ENCODE measurements at places on chromosomes 1 and 21. TPM values are rescaled to one million over a fixed set of nuclear protein-coding genes. Genes with fewer than 3 reads are reported as not detected.

DNA sequence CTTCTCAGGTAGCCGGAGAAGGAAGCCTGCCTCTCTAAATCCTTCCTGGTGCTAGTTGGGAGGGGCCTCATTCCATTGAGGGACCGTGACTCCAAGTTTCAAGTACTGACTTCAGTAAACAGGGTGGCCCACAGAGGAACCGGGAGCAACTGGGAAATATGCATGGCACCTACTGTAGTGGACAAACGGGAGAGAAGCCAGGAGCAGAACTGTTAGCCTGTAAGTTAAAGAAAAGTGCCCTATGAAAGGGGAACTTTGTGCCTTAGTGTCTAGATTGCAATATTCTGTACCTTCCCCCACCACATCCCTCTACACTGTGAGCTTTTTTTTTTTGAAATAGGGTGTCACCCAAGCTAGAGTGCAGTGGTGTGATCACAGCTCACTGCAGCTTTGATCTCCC is 33.2 kb upstream of the KANK4 start:
- DNase-seq: no peak

DNA sequence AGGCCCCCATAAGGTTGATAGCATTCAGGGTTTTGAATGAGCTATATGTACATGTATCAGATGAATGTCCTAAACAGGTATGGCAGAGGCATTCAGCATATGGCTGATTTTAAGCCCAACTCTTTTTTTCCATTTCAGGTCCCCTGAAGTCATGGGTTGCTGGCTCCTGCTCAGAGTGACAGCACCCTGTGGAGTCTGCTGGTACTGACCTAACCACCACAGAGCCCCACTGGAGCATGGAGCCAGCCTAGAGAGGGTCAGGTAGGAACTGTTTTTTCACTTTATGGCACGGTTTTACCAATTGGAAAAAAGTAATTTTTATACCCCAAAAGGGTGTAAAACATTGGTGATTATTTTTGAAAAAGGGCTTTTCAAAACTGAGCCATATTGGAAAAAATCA is 82.5 kb upstream of the MPC2 start:
- DNase-seq: no peak

DNA sequence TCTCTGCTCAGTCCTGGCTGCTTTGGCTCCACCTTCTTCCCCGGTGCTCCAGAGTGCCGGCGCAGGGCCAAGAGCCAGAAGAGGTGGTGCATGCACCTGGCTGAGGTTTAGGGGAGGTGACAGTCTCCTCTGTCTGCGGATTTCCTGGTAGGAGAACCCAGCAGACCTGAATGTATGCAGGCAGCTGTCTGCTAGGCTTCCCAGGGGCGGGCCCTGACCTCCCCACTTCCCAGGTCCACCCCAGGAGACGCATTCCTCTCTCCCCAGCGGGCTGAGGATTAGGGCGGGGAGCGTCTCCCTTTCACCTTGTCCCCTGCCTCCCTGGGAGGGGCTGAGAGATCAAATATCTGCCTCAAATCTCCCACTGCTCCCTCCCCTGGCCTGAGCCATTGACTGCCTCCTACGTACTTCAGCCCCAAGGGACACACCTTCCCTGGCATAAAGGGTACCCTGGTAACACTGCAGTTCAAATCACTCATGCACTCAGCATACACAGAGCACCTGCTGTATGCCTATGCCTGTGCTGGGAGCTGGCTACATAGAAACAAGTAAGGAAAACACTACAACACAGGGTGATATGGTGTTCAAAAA is 27.5 kb downstream of the DMBX1 start:
- DNase-seq: no peak

SERPINC1 gene
- total RNA-seq: not detected

DNA sequence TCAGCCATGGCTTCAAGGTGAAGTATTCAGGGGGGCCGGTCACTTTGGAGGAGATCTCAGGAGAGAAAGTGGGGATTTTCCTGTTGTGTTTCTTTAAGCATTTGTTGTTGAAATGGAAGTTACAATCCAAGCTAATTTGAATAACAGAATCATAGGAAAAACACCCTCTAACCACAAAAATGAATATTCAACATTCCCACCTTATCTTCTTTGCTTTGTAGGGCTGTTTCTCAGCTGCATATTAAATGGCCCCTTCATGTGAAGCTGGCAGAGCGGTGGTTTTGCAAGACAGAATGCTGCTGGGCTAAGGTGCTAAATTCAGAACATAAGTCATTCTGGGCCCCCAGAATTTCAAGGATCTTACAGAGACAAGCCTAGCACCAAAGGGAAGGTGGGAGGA is 279.0 kb downstream of the RRAGC start:
- DNase-seq: no peak

CSF1 gene
- total RNA-seq: 26.7 TPM

GRCh38 chr1:176118985-176119384 is 88.1 kb downstream of the COP1 start:
- DNase-seq: no peak

GRCh38 chr21:46116776-46117585 is 19.1 kb downstream of the COL6A2 start:
- no peak for DNase-seq

DNA sequence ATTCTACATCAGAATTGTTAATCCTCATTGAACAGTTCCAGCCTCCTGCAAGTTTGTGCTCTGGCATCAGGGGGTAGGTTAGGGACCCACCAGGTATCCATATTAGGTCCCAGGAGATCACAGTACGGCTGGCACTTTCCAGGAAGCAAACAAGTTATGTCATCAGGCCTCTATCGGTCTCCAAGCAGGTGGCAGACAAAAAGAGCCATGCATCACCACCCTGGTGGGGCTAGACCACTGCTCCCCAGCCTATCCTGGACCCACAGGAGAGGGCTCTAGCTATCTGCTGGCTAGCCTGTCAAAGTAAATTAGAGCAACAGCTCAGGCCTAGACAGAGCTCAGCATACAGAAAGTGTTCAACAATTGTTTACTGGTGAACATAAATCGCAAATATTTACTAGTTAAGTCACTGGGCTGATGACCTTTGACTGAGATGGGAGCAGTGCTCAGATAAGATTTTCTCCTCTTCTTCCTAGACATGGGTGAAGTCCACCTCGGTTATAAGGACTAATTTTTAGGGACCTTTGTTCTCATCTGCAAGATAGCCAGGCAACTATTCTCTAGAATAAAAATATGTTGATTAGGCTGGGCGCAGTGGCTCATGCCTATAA is 6.4 kb downstream of the NUAK2 start:
- DNase-seq: no peak

DNA sequence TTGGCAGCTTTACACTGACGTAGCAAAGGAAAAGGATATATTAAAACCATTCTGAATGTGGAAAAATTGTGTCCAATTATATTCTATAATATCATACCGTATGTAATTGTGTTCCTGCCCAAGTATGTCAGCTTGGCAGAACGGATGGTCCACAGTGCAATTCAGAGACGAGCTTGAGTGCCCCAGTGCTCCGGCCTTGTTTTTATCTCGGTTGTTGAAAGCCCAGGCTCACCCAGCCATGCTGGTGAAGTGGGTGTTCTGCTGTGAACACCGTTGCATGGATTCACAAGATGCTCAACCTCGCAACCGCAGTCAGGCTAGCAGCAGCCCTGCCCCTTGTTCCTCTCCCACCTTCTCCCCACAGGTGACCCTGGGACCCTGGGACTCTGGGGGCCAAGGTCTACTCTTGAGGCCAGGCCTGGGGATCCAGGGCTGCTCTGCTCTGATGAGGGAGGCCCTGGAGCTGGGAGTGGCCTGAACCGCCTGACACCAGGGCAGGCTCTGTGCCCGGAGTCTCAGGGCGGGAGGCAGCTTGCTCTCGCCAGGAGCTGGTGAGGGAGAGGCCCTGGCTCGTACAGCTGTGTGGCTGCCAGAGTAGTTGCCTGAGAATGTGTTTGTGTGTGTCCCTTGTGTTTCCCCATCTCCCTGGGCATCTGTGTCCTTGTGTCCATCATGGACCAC is 11.2 kb downstream of the PTPRF start:
- DNase-seq: no peak

GRCh38 chr1:2255420-2256369 is 27.6 kb downstream of the SKI start:
- peak; percentile 47 for DNase-seq

Data from pulmonary artery endothelial cell (primary cell).